ENCODE measurements at places on chromosomes 4 and X.

DNA sequence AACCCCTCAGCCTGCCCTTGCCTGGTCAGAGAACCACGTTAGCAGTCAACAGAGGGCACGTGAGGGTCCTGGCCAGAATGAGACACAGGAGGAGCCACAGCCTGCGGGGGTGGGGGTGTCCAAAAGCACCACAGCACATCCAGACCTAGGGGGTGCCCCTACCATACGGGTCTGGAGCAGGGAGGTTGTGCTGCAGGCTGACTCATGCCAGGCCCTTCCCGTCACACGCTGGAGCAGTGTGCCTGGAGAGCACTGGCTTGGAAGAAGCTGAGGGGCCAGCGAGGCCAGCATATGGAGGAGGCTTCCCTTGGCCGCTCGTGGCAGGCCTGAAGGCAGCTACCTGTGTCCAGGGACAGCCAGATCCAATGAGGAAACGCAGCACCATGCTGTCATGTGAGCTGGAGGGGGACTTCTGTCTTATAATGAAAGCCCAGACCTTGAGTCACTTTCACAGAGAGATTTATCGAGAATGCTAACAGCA lies 1.5 kb upstream of the IRAK1 start:
- no peak for DNase-seq

DNA sequence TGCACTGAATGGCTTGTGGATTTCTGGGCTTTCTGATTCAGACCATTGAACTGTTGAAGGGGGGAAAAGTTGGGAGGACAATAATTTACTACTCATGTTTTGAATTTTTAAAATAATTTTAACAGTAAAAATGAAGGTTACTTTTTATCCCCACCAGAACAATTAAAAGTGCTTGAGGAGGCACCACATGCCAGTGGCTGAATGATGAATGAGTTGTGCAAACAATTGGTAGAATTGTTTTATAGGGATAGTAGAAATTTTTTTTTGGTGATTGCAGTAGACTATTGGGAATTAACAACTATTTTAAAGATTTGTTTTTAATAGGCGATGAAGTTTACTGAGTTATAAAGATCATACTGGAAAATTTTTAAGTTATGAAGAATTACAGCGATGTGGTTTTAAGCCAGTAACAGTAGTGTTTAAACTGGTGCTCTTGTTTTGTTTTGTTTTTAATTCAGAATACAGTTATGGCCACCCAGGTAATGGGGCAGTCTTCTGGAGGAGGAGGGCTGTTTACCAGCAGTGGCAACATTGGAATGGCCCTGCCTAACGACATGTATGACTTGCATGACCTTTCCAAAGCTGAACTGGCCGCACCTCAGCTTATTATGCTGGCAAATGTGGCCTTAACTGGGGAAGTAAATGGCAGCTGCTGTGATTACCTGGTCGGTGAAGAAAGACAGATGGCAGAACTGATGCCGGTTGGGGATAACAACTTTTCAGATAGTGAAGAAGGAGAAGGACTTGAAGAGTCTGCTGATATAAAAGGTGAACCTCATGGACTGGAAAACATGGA lies 2.7 kb downstream of the REST start:
- no peak for DNase-seq

- no peak for DNase-seq
Observed at GRCh38 chrX:68647156-68647957, at the start of gene STARD8. Gene STARD8, plus strand, starts transcription at chrX:68647666. Its CDS starts 217 bp downstream, at chrX:68647883.

GRCh38 chr4:30863021-30863420 lies 142.9 kb downstream of the PCDH7 start:
- no peak for DNase-seq

GRCh38 chrX:96841325-96841724 lies 42.4 kb upstream of the RPA4 start:
- no peak for DNase-seq

- DNase-seq = no peak
Observed at GRCh38 chr4:180598281-180598680, 1644.9 kb upstream of the TENM3 start.

DNA sequence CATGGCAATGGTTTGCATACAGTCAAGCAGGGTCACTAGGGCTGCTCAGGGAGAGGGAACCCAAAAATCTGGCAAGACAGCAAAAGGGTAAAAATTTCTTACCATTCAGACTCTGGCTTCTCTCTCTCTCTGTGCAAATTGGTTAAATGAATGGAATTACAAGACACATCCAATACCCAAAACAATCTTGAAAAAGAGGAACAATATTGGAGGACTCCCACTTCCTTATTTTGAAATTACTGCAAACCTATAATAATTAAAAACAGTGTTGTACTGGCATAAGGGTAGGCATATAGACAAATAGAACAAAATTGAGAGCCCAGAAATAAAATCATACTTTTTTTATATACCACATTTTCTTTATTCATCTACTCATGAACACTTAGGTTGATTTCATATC lies 24.1 kb downstream of the ETDA start:
- DNase-seq = no peak

DNA sequence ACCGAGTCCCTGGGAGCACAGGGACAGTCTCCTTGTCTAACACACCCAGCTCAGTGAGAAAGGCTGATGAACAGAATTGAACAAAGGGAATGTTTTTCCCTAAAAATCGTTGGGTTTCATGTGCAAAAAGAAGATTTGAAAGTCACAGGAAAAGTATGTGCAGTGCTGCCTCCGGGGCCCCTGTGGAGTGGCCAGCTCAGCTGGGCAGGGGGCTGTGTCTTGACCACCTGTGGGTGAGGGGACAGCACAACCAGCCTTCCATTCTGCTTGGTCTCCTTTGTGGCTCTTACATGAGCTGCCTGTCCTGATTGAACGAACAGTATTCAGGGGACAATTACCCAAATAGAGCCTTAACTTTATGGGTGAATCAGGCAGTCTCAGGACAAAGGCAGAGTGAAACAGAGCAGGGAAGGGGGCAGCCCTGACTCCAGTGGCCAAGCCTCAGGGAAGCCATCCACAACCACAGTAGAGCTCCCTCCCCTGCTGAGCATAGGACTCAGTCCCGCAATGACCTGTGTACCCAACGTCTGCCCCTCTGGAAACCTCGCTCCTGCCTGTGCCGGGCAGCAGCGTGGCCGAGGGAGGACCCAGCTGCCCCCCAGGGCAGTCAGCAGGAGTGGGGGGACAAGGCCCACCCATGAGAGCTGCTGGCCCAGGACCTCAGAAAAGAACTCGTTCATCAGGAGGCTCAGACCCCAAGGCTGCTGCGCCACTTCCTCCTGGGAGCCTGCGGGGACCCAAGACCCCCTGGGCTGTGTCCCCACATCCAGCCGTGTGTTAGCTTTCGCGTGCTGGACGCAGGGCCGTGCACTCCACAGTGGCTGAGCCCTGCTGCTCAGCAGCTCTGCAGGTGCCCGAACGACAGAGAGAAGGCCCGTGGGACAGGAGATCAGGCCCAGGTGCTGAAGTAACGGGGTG lies 59.6 kb upstream of the MXD4 start:
- no peak for DNase-seq

- no peak for DNase-seq
Observed at GRCh38 chrX:69015156-69015555, 150.1 kb downstream of the PJA1 start.

DNA sequence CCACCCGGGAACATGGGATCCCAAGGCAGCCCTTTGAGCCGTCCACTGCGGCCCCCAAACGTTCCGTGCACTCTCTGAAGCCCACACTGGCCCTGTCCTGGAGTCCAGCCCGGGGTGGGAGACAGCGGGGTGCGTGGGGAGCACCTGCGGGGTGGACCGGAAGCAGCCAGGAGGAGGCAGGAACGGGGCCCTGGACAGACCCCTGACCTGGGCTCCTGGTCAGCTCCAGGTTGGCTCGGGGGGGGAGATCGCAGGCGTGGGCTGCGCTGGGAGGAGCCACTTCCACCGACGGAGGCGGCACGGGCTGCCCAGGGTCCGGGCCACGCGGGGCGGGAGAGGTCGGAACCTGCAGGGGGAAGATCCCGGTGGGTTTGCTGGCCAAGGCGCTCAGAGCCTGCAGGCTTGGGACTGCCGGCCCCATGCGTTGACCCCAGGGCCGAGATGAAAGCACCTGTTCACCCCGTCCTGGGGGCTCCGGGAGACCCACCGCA lies 5.7 kb upstream of the PLCXD1 start:
- DNase-seq = no peak

DNA sequence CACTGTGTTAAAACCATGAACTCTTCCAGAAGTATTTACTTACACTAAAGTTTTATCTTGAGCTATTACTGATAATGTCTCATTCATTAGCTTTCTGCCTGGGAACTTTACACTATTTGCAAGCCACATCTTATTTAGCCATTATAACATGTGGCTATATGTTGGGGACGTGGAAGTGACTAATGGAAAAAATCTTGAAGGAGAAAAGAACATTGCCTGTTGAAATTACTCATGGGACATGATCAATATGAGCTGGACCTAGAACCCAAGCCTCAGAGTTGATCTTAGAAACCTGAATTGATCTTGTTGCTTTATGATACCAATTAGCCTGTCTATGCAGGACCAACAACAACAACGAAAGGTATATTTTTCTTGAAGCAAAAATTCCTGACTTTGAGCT lies 22.5 kb upstream of the ARHGAP6 start:
- DNase-seq = no peak

- no peak for DNase-seq
Observed at GRCh38 chr4:17708992-17709762, 72.2 kb downstream of the FAM184B start.

DNA sequence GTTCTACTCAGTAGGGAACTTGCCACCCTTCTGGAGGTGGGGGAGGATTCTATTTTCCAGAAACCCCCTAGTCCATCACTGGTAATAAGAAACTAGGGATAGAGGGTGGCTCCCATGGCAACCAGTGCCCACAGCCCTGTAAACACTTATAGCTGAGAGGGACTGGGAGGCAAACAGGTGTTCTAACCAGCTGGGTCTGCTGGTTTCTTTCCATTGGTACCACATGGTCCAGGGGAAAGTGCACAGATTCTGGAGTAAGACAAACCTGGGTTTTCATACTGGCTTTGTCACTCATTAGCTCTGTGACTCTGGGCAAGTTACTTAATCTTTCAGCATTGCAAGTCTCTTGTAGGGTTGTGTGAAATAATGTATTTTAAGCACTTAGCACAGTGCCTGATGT lies 26.9 kb downstream of the IGSF1 start:
- no peak for DNase-seq

- DNase-seq = no peak
Observed at GRCh38 chrX:56762707-56763555, 33.9 kb downstream of the NBDY start.

- DNase-seq = no peak
Observed at GRCh38 chrX:2965965-2966364, 36.8 kb upstream of the ARSD start.

GRCh38 chr4:110636171-110636679 lies 13.3 kb upstream of the PITX2 start:
- no peak for DNase-seq

DNA sequence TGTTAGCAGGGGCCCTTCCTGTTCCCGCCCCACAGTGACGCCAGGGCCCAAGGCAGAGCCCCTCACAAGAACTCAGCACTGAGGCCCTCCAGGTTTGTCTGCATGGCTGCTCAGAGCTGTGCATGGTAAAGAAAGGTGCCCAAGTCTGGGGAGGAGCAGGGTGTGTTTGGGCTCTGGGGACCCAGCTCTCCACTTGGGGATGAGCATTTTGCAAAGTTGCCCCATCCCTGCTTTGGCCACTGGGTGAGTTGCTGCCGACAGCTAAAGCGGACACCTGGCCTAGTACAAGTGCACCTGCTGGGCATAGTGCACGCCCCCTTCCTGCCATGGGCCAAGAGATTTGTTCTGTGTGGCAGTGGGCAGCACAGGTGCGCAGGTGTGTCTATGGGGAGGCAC lies 2.0 kb upstream of the MXD4 start:
- DNase-seq = no peak

DNA sequence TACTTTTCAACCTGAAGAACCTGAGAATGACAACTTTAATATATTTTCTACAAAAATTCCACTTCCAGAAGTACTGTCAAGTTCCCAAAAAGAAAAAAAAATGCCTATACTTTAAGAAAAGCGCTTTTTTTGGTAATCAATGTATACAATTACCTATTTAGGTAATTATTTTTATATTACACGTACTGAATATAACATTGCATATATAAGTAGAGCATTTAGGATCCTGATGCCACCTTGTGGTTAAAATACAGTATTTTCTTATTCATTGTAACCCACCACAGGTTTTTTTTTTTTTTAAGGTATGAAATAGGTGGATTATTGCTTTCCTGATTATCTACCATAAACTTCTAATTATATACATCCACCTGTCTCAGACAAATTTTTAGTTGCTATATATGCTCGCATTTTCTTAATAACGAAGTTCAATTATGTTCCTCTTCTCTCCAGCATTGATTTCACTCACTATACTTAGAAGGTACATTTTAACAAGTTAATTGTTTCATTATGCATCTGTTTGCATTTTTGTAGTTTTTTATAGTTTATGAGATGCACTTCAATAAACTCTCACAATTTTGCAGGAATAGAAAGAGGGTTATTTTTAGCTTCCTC lies 5.2 kb downstream of the MAP9 start:
- DNase-seq = no peak

- no peak for DNase-seq
Observed at GRCh38 chrX:97290199-97290598, 406.5 kb downstream of the RPA4 start.

GRCh38 chrX:48626401-48627298 lies 29.4 kb downstream of the WDR13 start:
- no peak for DNase-seq

DNA sequence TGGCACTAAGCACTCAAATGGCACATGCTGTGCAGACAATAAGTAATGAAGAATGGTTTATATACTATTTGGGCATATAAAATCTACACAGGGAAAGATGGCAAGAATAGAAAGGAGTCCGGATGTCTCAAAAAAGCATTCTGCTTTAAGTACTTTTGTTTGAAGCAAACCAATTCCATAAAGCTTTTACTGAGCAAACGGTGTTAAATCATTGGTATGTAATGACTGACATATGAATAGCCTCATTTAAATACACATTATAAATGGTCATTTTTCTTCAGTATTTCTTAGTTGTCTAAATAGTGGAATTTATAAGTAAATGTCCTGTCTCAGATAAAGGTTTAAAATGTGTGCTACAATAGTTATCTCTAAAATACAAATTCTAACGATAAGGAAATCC lies 6.0 kb downstream of the FBXO8 start:
- DNase-seq = no peak

GRCh38 chrX:11751261-11751660 lies 6.8 kb upstream of the MSL3 start:
- no peak for DNase-seq

DNA sequence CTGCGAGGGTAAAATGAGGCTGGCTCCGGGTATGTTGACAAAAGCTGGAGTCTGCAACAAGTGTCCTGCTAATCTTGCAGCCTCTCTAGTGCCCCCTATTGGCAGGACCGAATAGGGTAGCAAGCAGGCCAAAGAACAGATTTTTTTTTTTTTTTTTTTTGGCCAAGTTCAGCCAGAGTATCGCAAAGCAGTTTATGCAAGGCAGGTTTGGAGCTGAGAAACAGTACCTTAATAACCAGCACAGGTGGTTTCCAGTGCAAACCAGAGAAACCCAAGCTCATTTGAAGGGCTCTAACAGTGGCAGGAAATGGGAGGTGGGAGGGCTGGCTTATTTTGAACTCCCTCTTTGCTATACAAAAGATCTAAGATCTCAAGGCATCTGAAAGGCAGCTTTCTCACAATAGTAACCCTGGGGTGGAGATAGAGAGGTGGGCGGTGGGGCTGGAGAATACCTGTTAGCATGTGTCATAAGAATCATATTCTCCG lies 38.2 kb upstream of the OCIAD2 start:
- no peak for DNase-seq

GRCh38 chrX:16869393-16870094 lies 618 bp downstream of the RBBP7 start:
- DNase-seq = peak; percentile 4

GRCh38 chrX:29496636-29497180 lies 718.7 kb upstream of the MAGEB2 start:
- DNase-seq = no peak

- no peak for DNase-seq
Observed at GRCh38 chr4:95231681-95232080, 317.1 kb downstream of the UNC5C start.

Data from prostate gland (tissue), 2 donors.